ENCODE measurements at places on chromosomes 3 and 15. TPM values are rescaled to one million over a fixed set of nuclear protein-coding genes. Genes with fewer than 3 reads are reported as not detected.

DNA sequence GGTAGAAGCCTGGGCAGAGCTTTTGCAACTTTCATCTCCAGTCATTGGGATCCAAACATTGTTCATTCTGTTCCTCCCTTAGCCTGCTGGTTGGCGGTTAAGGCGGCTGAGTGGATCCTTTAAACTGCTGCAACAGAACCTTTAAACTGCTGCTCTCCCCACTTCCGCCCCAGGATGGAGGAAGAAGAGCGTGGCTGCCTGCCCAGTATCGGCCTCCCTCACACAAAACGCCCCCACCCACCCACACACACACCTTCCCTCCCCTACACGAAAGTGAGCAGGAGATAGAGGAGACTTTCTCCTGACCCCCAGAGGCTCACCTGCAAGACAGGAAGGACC, 460 bp upstream of the ZMAT3 start:
- DNase-seq = peak; percentile 65

- no peak for DNase-seq
Observed at GRCh38 chr3:58464866-58465265, 27.0 kb upstream of the KCTD6 start.

The GPR160 gene
- total RNA-seq = 69.6 TPM

- no peak for DNase-seq
Observed at GRCh38 chr15:72873379-72874233, 90.0 kb upstream of the ADPGK start.

- no peak for DNase-seq
Observed at GRCh38 chr3:115864911-115865310, 241.6 kb downstream of the GAP43 start.

DNA sequence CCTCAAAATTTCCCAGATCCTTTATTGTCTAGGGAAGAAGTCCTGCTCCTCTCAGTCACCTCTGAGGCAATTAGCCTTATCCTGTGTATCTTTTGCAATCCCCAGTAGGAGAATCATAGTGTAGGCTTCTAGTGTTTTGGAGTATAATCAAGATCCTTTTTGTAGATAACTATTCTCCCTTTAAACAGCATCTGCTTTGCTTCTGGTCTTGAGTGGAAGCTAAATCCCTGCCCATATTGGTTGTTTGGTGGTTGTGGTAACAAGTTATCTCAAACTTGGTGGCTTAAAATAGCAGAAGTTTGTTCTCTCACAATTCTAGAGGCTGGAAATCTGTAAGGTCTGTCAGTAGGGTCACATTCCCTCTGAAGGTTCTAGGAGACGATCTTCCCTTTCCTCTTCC, 217.5 kb upstream of the RASGRP1 start:
- DNase-seq = no peak

GRCh38 chr15:100202309-100202960, 139.3 kb downstream of the ADAMTS17 start:
- peak; percentile 44 for DNase-seq

DNA sequence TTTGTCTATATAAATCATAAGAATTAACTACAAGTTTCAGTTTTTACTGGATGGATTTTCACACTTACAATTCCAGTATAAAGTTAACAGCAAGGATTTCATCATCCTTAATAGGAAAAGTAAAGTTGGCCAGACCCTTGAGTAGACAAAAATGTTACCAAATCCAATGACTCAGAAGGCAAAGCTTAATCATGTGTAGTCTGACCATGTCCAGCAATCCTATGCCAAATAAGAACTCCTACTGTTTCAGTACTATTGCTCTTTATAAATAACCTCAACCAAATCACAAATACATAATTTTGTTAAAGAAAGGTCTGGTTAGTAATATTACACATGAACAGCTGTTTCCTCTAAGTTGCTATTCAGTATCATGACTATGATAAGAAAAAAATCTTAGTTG, 35.0 kb downstream of the PLOD2 start:
- DNase-seq = no peak

The DUSP7 gene
- total RNA-seq = 5.8 TPM

DNA sequence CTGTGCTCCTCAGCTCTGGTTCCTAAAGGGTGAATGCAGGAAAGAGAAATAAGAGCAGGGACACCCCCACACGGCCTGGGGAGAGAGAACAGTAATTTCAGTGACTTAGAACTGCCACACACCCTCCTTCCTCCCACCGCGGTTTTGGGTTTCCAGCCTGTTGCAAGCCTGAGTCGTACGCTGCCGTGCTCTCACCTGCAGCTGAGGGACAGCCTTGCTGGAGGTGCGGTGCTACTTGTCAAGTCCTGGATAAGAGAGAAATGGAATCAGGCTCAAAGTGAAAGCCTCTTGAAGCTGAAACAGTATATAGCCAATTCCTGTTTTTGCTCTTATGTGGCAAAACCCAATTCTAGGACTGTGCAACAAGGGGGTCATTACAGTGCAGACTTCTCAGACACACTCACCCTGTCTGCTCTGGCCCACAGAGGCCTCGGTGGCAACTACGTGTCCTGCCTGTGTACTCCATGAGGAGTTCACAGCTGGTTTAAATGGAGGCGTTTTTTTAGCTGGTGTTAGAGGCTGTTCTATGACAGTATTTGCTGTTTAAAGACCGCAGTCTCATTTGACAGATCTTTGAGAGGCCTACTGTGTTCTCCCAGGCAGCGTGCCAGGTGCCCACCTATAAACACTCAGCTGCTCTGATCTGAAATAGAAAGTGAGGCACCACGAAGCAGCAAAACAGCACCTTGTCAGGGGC, 42.9 kb downstream of the TBC1D2B start:
- peak; percentile 67 for DNase-seq

GRCh38 chr3:104642827-104643226, 723.9 kb upstream of the ALCAM start:
- peak; percentile 42 for DNase-seq

DNA sequence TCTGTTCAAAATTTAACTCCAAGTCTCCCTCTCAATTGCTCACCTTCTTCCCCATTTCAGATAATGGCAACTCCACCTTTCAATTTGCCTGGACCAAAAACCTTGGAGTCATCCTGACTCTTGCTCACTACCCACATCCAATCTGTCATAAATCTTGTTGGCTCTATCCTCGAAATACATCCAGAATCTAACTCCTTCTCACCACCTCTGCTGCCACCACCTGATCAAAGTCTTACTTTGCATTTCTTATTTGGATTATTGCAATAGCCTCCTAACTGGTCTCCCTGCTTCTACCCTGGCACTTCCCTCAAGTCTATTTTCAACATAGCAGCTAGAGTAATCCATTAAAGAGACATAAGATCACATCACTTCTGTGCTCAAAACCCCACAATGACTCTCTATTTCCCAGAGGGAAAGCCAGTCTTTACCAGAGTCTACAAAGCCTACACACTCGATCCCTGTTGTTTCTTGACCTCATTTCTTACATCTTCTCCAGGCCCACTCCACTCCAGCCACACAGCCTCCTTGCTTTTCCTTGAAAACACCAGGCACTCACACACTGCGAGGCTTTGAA, 86.6 kb downstream of the GPR156 start:
- no peak for DNase-seq

The CKMT1B gene
- total RNA-seq = 14.0 TPM

GRCh38 chr3:45777111-45777745, 19.1 kb downstream of the SLC6A20 start:
- DNase-seq = no peak

DNA sequence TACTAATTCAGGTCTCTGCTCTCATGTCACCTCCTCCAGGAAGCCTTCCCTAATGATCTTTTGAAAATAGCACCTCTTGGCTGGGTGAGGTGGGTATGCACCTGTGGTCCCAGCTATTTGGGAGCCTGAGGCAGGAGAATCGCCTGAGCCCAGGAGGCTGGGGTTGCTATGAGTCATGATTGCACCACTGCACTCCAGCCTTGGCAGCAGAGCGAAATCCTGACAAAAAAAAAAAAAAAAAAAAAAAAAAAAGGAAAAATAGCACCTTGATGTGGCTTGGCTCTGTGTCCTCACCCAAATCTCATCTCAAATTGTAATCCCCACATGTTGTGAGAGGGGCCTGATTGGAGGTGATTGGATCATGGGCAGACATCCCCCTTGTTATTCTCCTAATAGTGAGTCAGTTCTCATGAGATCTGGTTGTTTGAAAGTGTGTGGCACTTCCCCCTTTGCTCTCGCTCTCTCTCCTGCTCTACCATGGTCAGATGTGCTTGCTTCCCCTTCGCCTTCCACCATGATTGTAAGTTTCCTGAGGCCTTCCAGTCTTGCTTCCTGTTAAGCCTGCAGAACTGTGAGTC, 11.2 kb upstream of the RNU6-1 start:
- no peak for DNase-seq

GRCh38 chr15:63939531-63940130, 105.9 kb upstream of the HERC1 start:
- DNase-seq = peak; percentile 37

DNA sequence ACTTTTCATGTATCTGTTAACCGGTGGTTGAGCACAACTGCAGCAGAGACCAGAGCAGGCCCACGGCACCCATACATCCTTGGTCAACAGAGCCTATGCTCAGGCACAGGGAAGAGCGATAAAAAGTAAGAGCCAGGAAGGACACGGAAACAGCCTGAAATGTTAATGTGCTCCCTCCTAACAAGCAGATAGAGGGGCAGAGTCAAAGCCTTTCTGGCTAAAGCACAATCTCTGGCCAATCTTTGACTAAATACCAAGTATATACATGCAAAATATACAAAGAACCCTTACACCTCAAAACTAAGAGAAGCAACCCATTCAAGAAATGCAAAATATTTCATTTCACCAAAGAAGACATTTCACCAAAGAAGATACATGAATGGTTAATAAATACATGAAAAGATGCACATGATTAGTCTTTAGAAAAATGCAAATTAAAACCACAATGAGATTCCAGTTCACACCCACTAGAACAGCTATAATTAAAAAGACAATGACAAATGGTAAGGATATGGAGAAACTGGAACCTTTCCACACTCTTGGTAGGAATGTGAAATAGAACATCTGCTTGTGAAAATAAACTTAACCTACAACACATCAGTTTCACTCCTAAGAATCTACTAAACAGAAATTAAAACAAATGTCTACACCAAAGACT, 88.0 kb downstream of the OSBPL10 start:
- no peak for DNase-seq

- no peak for DNase-seq
Observed at GRCh38 chr3:66639809-66640356, 139.1 kb upstream of the LRIG1 start.

The EIF4E3 gene
- total RNA-seq = 4.1 TPM

DNA sequence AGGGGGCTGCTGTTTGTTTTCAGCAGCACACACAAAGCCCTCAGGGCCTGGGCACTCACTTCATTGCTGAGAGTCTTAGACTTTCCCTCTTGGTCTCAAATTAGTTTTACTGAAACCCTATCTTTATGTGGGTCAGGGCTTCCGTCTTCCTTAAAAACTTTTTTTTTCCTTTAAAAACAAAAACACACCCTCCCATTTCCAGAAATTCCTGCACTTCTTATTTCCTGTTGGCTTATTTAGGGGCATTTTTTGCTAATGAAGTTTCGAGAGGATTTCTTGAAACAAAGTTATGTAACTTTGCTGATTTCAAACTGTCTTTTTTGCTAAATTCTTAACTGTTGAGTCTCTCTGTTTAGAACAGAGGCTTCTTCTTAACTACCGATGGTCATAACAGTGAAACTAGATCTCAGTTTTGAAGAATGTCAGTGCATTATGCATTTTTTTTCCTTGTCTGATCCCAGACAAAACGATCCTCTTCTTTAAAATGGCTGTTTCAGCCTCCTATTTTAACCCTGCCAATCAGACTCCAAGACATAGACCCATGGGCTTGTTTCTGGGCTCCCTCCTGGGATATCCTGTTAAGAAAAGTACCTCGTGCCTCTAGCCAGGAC, 23.3 kb downstream of the ANAPC13 start:
- DNase-seq = no peak

The DLL4 gene
- 3.3 TPM for total RNA-seq

- DNase-seq = no peak
Observed at GRCh38 chr3:39641274-39641673, 168.1 kb upstream of the MYRIP start.

DNA sequence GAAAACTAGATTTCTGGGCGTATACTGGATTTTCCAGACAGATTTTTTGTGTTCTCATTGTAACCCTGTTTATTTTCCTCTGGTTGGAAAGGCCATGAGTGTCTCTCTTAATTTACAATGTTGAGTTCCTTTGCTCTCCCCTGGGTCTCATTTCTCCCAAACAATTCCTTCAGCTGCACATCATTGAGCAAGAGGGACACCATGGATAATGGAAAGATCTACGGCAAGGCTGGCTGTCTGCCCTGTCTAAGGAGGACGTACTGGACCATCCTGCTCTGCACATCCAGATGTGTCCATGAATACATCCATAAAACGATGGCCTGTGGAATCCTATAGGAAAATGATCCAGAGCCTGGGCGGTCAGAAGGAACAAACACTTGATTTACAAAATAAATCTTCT, 258.1 kb upstream of the MCTP2 start:
- DNase-seq = peak; percentile 51

GRCh38 chr3:78026318-78026828, 986.5 kb downstream of the ROBO2 start:
- DNase-seq = no peak

- DNase-seq = no peak
Observed at GRCh38 chr15:77064539-77065308, 6.2 kb downstream of the TSPAN3 start.

The NRG4 gene
- total RNA-seq = 30.4 TPM

GRCh38 chr3:16305111-16305541, 40.1 kb downstream of the OXNAD1 start:
- peak; percentile 25 for DNase-seq

GRCh38 chr15:69994429-69995205, 103.1 kb downstream of the TLE3 start:
- DNase-seq = no peak

GRCh38 chr15:21260966-21261395, 179.3 kb downstream of the POTEB3 start:
- peak; percentile 6 for DNase-seq

The CCR9 gene
- total RNA-seq = not detected

GRCh38 chr3:105518806-105519418, 152.2 kb downstream of the ALCAM start:
- no peak for DNase-seq

DNA sequence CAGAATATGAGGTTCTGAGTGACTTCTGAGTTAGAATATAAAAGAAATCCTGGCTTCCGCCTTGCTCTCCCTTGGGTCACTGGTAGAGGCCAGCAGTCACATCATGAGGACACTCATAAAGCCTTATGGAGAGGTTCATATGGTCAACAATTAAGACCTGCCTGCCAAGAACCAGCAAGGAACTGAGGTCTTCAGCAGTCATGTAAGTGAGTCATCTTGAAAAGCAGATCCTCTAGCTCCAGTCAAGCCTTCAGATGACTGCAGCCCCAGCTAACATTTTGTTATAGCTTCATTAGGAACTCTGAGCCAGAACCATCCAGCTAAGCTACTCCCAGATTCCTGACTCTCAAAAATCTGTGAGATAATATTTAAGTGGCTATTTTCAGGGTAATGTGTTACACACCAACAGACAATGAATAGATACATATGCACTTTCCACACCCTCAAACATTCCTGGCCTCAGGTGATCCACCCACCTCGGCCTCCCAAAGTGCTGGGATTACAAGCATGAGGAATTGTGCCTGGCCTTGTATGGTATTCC, 447.2 kb downstream of the SHQ1 start:
- no peak for DNase-seq

The FBXO40 gene
- not detected for total RNA-seq

The PPP1R14D gene
- total RNA-seq = not detected

- DNase-seq = no peak
Observed at GRCh38 chr15:68415501-68416157, 16.3 kb downstream of the ITGA11 start.
